Muscle of arm (tissue), 14 donors: ENCODE measurements at places on chromosomes 4 and X. TPM values are rescaled to one million over a fixed set of nuclear protein-coding genes. Genes with fewer than 3 reads are reported as not detected.

DNA sequence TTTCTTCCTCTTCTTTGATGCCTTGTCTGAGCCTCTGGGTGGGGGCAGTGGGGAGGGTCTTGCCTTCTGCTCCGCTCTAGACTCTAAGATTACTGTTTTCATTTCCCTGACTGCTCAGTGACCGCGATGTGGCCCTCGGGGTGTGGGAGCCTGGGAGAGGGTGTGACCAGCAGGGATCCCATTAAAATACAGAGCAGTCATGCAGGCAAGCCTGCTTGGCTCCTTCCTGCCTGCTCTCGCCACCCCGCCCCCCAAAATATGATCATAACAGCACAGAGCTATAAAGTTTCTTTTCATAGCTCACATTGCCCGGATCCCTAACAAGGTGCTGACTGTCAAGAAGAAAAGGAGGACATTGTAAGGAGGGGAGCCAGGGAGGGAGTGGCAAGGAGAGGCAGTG is 332.9 kb downstream of the RAB28 start:
- DNase-seq, result no peak

DNA sequence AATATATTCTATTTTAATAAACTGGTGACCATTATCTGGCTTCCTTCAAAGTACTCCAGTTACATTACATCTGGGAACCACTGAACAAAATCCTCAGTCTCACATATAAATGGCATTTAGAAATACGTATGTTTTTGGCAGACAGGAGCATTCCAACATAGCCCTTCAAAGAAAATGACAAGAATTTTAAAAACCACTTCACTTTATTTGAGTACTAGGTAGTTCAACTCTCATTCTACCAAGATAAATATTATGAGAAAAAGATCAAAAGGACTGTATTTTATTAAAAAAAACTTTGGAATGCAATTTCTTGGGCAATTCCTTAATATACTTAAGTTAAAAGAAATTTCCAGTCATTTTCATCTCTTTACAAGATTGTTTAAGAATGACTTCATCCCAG is 17.6 kb downstream of the TNIP3 start:
- no peak for DNase-seq

POLN gene
- polyA plus RNA-seq, result not detected

MAGEB2 gene
- polyA plus RNA-seq, result not detected

NAT8L gene
- polyA plus RNA-seq, result 1.9 TPM

DNA sequence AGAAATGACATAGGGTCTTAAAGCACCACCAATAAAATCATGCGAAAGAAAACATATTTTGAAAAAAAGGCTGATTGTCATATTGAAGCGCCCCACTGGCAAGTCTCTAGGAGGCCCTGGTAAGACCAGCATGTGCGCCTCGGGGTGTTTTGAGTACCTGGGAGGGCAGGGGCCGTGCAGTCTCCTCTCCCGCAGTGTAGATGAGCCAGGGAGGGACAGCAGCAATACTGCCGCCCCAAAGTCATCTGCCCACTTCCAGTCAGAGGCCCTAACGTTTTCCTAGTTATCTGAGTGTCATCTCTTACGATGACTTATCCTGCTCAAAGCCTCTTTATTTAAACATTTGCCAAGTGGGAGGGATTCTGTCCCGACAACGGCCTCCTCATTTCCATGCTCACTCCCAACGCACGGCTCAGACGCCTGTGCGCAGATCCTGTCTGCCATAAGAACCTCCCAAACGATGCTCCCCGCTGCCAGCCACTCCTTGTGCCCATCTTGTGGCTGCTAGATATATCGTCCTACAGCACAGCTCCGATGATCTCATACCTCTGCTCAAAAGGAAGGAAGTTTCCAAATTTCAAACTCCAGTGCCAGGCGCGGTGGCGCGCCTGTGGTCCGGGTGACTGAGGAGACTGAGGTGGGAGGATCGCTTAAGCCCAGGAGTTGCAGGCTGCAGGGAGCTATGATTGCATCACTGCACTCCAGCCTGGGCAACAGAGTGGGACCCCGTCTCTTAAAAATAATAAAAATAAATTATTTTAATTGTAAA is 17.2 kb upstream of the SCRG1 start:
- DNase-seq, result no peak

VSIG1 gene
- polyA plus RNA-seq, result not detected

BTK gene
- polyA plus RNA-seq, result not detected

- DNase-seq, result peak; percentile 73
Measured at GRCh38 chrX:17689971-17690409, 47.3 kb upstream of the SCML1 start.

DNA sequence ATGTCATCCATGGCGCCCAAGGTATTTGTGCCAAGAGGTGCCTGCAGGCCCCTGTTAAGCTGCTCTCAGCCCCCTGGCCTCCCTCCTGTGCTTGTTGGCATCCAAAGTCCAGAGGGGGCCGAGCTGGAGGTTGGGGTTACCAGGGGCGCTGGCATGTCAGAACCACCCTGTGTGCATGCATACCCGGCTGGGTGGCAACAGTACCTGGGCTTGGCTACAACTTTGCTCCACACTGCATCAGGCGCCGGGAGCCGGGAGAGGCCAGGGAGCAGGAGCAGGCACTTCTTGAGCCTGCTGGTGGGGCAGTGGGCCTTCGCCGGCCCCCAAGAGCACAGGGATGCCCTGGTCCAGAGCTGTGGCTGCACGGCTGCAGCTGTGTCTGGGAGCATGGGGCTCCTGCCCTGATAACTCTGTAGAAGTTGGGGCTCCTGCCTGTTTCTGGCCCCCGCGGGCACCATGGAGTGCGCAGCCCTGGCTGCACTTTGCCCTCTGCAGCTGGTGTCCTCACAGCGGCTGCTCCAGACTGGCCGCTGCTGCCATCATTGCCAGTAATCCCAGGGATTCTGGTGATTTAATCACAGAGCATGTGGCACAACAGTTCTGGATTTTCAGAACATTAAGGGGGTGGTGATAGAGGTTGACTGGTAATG is 130.3 kb downstream of the ARHGAP10 start:
- no peak for DNase-seq

DNA sequence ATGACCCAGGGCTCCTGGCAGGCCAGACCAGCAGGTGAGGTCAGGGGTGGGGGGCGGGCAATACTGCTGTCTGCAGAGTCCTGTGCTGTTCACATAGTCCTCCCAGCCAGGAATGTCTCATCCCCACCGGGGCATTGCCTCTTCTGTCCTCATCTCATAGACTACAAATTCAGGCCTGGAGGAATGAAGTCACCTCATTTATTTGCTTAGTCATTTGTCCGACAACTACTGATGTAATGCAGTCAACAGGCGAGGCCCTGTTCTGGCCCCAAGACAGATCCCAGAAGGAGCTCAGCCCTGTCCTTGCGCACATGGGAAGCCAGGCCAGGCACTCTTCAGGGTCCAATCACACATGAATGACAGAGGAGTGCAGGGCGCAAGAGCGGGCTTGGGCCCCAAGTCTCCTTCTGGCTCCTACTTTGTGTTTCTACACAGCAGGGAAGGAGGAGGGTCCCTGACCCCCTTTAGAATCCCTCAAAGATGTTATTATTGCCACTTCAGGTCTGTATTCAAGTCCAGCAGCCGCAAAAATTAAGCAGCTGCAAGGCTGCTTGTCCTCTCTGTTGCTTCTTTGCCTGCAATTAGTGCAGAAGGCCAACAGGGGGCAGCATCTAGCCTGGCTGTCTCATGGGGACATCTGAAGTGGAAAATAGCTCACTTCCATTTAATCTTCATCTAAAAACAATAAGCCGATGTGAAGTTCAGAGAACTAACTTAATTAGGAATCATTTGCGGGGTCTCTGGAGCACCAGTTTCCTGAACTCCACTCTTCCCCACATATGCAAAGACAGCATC is 15.2 kb upstream of the HMX1 start:
- no peak for DNase-seq

- DNase-seq, result no peak
Measured at GRCh38 chr4:96379524-96379923, 539.6 kb downstream of the PDHA2 start.

- peak; percentile 46 for DNase-seq
Measured at GRCh38 chrX:79412166-79412565, 45.0 kb upstream of the ITM2A start.

GRCh38 chrX:5971300-5971699 is 257.4 kb downstream of the NLGN4X start:
- DNase-seq, result no peak

- no peak for DNase-seq
Measured at GRCh38 chrX:41684940-41685339, 3.8 kb upstream of the GPR34 start.
